ENCODE measurements at places on chromosomes 3 and 15.

- no peak for DNase-seq
These were observed 36.9 kb downstream of the SUCLG2 start for GRCh38 chr3:67617518-67617917.

- no peak for DNase-seq
These were observed 69.1 kb downstream of the MAGEF1 start for GRCh38 chr3:184642631-184643285.

DNA sequence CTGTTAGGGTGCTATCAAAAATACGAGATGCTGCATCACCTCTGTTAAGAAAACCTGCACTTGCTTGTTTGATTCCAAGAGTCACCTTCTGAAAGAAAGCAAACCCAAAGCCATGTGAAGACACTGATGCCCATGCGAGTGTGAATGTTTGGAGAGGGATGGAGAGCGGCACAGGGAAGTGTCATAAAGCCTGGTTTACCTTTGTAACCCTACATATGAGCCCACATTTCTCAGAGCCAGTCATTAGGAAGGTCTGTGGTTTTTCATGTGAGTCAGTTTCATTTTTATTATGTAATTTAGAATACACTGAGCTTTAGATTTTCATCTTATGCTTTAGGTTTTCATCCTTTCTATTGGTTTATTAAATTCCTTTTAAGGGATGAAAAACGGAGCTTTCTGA lies 896.8 kb downstream of the ROBO1 start:
- no peak for DNase-seq

GRCh38 chr15:83322061-83322460 lies 37.6 kb upstream of the BNC1 start:
- DNase-seq: no peak

All from progenitor cell of endocrine pancreas (in vitro differentiated cells).